Cardiac muscle cell (in vitro differentiated cells and primary cell): ENCODE measurements at places on chromosomes 16 and 17. TPM values are rescaled to one million over a fixed set of nuclear protein-coding genes. Genes with fewer than 3 reads are reported as not detected.
A peak's percentile ranks its signal among the peaks of the same experiment; 100 is the strongest.

DNA sequence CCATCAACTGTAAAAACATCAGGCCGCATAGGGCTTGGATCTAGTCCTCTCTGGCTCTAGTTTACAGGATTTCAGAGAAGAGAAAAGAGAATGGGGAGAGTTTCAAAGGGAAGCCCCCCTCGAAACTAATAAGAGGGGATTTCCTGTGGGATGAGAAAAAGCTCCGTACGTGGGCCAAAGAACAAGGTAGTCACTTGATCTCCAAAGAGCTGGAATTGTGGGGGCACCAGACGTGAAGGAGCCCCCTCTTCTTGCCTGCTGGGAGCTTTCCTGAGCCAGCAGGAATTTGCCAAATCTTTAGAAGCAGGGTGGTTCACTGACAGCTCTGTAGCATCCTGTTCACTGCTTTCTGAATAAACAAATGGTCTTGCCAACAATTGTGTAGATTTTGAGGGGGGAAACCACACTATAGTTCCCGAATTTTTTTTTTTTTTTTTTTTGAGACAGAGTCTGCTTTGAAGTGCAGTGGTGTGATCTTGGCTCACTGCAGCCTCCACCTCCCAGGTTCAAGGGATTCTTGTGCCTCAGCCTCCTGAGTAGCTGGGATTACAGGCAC is 7.0 kb upstream of the TMIGD1 start:
- H3K27ac ChIP-seq, result no peak overlapping the region
- peak; percentile 66 for DNase-seq
- H3K27me3 ChIP-seq, result no peaks in the 10 kb centered on the region
- peaks cover 17% of the 10 kb centered on the region for H3K4me1 ChIP-seq

DNA sequence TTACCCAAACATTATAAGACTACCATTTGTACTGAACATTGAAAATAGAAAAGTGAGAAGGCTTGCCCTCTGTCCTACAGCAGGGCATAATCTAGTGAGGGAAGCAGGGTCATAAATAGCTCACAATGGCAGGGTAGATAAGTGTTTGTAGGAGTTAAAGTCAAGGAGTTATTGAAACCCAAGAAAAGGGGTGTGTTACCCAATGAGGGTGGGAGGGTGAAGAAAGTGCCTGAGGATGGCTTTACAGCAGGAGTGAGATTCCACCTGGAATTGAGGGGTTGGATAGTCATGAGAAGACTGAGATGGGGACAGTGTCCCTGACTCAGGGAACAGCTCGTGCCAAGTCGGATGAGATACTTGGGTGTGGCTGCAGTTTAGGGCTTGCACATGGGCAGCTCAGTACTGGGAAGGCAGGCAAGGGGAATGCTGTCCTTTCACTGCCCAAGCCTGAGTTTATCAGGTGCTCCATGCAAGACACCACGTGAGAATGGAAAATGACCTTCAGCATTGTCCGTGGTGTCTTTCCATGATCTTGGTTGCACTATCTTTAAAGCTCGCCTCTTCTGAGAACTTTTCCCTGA is 393.2 kb upstream of the MAF start:
- H3K36me3 ChIP-seq, result no peaks in the 10 kb centered on the region
- no peak overlapping the region for H3K4me3 ChIP-seq
- DNase-seq, result no peak
- H3K27me3 ChIP-seq, result peaks cover 50% of the 10 kb centered on the region

DNA sequence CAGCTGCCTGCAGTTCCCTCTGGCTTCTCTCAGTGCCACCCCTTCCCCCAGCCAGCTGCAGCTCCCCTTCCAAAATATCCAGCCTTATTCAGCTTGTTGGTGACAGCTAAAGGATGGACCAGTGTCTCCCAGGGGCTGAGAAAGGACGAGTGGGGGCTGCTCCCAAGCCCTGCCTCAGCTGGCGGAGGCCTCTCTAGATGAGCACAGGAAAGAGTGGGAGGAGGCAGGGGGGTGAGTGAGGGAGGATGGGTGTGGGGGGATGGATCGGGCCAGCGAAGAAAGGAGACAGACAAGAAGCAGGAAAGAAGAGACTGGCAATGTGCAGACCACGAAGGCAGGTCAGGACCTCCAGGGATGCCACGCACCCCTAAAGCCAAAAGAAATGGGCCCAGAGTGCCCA is 17.5 kb downstream of the PIPOX start:
- no peaks in the 10 kb centered on the region for H3K36me3 ChIP-seq
- H3K27ac ChIP-seq, result peak overlapping the region; percentile 75
- no peaks in the 10 kb centered on the region for H3K27me3 ChIP-seq

DNA sequence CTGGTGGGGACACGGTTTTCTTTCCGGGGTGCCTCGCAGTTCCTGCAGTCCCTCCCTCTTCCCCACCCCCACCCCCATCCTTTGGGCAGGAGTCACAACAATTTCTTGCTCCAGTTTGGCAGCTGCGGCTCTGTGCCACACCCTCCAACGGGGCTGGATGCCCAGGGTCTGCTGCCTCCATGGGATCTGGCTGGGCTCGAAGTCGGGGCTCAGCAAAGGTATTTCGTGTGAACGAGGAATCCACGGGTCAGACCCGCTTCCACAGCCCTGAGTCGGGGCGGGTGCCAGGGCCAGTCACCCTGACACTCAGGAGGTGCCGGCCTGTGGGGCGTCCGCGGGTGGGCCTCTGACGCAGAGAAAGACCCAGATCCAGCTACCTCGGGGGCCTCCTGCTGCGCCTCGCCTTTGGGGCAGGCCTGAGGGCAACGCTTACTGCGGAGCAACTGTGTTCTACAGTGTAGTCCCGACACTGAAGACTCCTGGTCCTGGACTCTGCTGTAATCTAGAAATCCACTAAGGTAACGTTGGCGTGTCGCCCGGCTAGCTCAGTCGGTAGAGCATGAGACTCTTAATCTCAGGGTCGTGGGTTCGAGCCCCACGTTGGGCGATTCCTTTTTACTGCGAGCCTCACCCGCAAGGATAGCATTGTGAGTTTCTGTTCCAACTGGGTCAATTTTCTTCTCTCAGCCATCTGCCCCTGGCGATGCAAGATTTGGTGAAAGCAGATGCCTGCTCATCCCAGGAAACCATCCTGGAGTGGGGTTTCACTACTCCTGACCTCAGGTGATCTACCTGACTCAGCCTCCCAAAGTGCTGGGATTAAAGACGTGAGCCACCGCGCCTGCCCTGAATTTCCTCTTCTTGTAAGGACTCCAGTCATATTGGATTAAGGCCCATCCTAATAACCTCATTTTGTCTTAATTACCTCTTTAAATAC is 12.6 kb upstream of the OR1F1 start:
- H3K4me3 ChIP-seq, result no peak overlapping the region
- H3K36me3 ChIP-seq, result no peaks in the 10 kb centered on the region
- no peak overlapping the region for H3K27ac ChIP-seq
- peaks cover 100% of the 10 kb centered on the region for H3K27me3 ChIP-seq
- H3K4me1 ChIP-seq, result no peaks in the 10 kb centered on the region

DNA sequence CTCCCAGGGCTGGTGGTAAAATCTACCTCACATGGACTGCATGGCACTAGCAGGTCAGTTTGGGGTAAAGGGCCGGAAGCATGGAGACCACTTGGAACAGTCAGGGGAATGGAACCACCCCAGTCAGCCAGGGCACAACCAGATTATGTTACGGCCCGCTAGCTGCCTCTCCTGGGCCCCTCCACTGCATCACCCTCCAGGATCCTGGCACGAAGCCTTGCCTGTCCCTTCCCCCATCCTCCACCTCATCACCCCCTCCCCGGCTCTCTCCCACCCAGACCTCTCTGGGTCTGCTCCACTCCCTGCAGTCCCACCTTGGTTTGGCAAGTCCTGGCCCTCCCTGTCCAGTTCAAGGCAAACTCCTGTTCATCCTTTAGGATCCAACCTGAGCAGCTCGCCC is 91.7 kb downstream of the CLEC16A start:
- H3K4me1 ChIP-seq, result peaks cover 37% of the 10 kb centered on the region
- H3K4me3 ChIP-seq, result no peak overlapping the region
- H3K27ac ChIP-seq, result no peak overlapping the region
- no peak for DNase-seq
- no peaks in the 10 kb centered on the region for H3K27me3 ChIP-seq

DNA sequence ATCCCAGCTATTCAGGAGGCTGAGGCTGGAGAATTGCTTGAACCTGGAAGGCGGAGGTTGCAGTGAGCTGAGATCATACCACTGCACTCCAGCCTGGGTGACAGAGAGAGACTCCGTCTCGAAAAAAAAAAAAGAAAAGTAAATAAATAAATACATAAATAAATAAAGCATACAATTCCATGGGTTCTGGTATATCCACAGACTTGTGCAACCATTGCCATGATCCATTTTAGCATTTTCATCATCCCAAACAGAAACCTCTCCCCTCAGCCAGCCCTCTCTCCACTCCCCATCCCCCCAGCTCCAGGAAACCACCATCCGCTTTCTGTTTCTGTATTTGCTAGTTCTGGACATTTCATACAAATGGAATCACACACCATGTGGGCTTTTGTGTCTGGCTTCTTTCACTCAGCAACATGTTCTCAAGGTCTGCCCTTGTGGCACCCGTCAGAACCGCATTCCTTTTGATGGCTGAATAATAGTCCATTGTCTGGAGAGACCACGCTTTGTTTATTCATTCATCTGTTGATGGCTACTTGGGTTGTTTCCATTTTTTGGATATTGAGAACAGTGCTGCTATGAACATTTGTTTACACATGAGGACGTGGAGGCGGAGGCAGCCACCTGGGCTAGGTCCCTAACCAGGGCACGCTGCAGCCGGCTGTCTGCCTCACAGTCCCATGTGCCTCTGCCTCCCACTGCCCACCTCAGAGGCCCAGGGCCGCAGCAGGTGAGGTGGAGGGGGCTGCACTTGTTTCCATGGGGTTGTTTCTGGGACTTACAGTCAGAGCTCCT is 76.2 kb downstream of the NT5M start:
- no peak overlapping the region for H3K27ac ChIP-seq
- H3K36me3 ChIP-seq, result no peaks in the 10 kb centered on the region
- DNase-seq, result no peak
- peaks cover 6% of the 10 kb centered on the region for H3K4me1 ChIP-seq

DNA sequence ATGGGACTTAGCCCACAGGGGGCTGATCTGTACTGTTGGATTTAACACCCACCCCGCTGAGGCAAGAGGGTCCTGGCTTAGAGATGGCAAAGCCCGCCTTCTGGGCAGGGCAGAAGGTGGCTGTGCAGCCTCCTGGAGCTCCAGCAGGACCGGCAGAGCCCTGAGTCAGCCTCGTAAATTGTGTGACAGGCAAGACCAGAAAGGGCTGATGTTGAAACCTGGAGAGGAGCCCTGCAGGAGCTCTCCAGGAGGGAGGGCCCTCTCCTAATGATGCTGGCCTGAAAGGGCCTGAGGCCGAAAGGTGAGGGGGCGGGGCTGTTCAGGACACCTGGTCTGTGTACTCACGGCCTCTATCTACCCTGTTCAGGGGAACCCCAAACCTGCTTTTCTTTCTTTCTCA is 22.5 kb upstream of the MYO15B start:
- H3K4me1 ChIP-seq, result no peaks in the 10 kb centered on the region
- no peak overlapping the region for H3K4me3 ChIP-seq
- DNase-seq, result no peak
- H3K36me3 ChIP-seq, result no peaks in the 10 kb centered on the region
- H3K27me3 ChIP-seq, result no peaks in the 10 kb centered on the region

DNA sequence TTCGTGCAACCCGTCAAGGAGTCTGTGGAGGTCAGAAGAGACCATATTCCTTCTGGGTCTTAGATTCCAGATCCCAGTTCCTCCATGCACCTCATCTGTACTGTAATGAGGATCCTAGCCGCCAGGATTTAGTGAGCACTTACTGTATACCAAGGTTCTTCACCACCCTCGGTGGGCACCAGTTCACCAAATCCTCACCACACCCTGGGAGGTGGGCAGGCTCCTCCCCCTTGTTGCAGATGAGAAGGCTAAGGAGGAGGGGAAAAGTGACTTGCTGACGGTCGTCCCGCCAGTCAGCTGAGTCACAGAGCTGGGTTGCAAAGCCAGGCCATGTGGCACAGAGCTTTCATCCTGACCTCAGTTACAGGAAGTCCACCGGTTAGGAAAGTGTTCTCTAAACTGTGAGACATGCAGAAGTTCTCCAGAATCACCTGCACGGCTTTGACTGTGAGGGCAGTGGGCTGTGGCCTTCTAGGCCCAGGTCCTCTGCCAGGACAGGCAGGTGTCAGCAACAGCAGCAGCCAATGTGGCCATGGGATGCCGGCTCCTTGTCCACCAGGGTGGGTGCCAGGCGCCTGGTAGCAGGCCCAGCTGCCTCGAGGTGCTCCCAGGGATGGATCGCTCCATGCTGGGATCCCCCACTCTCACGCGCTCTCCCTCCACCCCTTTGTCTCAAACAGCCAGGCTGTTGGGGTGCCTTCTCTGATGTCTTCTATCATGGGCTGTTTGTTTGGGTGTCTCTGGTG is 240.3 kb upstream of the GSE1 start:
- no peak overlapping the region for H3K27ac ChIP-seq
- no peaks in the 10 kb centered on the region for H3K36me3 ChIP-seq

DNA sequence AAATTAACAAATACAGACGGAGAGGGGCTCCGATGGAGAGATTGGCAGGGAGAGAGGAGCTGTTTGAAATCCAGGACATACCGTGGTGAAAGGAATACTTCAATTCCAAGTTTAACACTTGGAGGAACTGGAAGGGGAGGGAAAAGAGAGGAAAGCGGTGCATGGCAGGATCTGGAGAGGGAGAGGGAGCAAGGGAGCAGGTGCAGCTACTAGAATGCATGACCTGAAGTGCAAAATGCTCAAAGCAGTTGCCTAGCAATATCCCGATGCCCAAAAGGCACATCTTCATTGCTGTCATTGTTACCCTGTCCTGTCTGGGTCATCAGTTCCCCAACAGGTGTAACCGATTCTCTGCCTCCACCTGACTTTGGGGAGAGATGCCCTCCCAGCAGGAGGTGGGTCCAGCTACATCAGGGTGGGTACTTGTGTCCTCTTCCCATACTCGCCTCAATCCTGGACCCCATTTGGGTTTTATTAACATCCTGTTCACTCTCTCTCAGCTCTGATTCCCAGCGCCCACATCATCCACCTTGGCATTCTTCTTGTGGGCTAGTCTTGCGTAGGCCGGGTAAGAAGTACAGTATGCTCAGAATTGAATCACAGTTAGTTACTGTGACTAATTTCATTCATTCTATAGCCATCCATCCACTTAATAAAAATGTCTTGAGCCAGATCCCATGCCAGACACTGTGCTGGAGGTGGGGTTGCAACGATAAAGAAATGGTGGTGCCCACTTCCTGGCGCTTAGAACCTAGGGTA is 37.4 kb upstream of the EMP2 start:
- no peak overlapping the region for H3K4me3 ChIP-seq
- H3K36me3 ChIP-seq, result no peaks in the 10 kb centered on the region
- H3K27ac ChIP-seq, result peak overlapping the region; percentile 93
- no peaks in the 10 kb centered on the region for H3K27me3 ChIP-seq

- H3K27ac ChIP-seq, result no peak overlapping the region
- no peaks in the 10 kb centered on the region for H3K27me3 ChIP-seq
- peaks cover 7% of the 10 kb centered on the region for H3K4me1 ChIP-seq
- H3K36me3 ChIP-seq, result peaks cover 30% of the 10 kb centered on the region
- H3K4me3 ChIP-seq, result no peak overlapping the region
Measured at GRCh38 chr17:28193241-28193640, 125.8 kb upstream of the TMEM97 start.

Gene TAT
- total RNA-seq, result not detected in 2 replicates

Gene NTN3
- total RNA-seq, result 9.4 and 20.5 TPM in 2 replicates

Gene KRTAP9-8
- total RNA-seq, result not detected in 2 replicates

Gene LGALS9C
- total RNA-seq, result not detected in 2 replicates

Gene PROCA1
- total RNA-seq, result 19.4 and 44.8 TPM in 2 replicates
